ENCODE measurements at places on chromosomes 2 and 18.

GRCh38 chr2:102704531-102704930 lies 57.3 kb upstream of the TMEM182 start:
- no peak for DNase-seq

DNA sequence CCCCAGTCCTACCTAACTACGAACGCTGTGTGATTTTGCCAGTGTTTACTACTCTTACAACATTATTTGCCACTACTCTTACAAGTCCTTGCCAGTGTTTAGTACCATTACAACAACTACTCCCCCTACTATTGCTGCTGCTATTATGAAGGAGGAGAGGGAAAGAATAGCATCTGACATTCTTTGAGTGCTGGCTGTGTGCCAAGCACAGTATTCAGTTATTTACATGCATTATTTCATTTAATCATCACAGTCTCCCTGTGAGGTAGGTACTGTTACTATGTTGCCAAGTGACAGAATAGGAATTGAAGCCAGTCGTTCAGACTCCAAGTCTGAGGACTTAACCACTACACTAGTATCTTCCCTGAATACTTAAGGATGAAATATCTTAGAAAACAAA lies 185.9 kb upstream of the FOSL2 start:
- DNase-seq: no peak

- no peak for DNase-seq
Observed at GRCh38 chr2:159138642-159139182, 147.8 kb downstream of the WDSUB1 start.

- no peak for DNase-seq
Observed at GRCh38 chr2:129233166-129233565, 746.3 kb upstream of the RAB6C start.

GRCh38 chr2:86704459-86704971 lies 15.6 kb upstream of the RMND5A start:
- DNase-seq: no peak

DNA sequence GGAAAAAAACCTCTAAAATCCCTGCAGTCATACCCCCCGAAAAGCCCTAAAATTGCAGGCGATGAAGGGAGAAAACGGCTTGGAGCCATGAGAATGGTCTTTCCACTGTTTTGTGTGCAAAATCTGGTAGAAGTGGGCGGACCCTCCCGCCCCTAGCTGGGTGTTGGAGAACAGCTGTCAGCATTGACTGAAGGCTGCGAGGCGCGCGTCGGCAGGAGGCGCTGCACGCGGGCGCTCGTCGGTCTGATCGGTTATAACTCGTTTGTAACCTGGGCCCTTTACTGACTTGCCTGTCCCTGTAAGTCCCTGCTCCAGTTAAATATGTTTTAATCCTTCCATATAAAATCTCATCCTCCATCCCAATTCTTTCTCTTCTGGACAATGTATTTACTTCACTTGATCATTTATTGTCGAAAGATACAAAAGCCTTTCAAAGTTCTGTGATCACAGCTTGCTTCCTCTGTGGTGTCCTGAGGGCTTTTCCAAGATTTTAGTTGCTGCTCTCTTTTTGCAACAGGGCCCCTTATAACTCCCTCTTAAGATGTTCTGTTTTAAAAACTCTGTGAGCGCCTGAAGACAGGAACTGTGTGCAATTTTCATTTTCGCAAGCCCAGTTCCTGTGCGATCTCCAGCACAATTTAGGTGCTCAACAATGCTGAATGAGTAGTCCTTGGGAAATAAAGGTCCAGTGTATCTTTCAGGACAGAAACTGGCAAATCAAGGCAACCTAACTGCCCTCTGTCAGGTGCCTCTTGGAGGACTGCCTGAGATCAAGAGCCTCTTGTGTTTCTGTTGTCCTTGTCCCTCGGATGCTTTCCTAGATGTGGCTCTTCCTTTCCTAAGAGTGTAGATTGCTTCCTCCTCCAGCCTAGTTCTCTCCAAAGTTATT lies 918 bp upstream of the HNRNPLL start:
- DNase-seq: peak; percentile 77

GRCh38 chr2:237199577-237199976 lies 113.9 kb downstream of the COPS8 start:
- DNase-seq: no peak

DNA sequence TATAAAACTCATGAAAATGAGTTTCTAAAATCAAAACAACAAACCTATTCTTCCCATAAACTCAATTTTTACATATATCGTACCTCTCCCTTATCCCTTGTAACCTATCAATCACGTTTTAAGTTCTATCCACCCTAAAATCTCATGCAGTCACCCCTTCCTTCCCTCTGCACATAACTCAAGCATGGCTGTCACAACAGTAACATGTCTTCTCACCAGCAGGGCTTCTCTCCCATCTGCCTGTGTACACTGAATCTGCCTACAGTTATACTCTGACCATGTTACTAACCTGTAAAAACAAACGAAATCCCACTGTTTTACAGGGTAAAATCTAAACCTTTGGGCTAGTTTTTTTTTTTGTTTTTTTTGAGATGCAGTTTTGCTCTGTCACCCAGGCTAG lies 68.2 kb downstream of the MAP4K3 start:
- DNase-seq: no peak

GRCh38 chr2:241081643-241082340 lies 20.3 kb downstream of the MTERF4 start:
- DNase-seq: no peak

GRCh38 chr2:226794751-226795171 lies 4.9 kb downstream of the IRS1 start:
- no peak for DNase-seq

DNA sequence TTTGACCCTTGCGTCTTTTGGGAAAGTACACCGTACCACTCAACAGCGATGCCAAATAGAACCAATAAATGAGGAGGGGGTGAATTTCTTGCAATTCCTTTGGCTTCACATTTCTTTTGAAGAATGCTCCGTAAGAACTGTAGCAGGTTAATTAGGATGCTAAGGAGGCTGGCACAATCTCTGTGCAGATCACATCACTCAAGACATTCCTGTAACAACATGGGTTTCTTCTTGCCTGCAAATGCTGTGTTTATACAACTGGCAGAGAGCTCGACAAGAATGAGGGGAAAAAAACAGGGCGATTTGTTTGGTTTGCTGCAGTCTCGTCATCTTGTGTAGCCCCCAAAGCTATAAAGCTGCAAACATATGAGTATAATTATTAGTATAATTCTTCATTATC lies 424.8 kb upstream of the DCC start:
- DNase-seq: no peak

GRCh38 chr2:238260883-238261282 lies 21.0 kb upstream of the HES6 start:
- no peak for DNase-seq

DNA sequence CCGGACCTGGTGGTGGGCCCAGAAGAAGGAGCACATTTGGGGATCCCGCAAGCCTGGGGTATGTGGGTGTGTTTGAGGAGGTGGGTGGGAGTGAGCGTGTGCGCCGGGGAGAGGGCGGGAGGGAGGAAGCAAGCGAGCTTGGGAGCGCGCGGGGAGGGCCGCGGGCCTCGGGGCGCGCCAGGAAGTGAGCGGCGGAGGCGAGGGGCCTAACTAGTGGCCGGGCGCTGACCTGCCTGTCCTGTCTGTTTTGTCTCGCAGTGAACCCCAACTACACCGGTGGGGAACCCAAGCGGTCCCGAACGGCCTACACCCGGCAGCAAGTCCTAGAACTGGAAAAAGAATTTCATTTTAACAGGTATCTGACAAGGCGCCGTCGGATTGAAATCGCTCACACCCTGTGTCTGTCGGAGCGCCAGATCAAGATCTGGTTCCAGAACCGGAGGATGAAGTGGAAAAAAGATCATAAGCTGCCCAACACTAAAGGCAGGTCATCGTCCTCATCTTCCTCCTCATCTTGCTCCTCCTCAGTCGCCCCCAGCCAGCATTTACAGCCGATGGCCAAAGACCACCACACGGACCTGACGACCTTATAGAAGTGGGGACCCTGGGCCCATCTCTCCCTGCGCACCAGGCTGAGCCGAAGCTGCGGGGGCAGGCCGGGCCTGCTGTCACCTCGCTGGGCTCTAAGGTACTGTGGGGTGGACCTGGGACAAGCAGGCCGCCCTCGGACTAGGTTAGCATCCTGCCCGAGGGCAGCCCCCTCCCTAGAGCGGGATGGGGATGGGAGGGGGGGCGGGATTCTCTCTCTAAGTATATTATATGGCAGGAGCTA lies 1.2 kb downstream of the HOXD4 start:
- no peak for DNase-seq

DNA sequence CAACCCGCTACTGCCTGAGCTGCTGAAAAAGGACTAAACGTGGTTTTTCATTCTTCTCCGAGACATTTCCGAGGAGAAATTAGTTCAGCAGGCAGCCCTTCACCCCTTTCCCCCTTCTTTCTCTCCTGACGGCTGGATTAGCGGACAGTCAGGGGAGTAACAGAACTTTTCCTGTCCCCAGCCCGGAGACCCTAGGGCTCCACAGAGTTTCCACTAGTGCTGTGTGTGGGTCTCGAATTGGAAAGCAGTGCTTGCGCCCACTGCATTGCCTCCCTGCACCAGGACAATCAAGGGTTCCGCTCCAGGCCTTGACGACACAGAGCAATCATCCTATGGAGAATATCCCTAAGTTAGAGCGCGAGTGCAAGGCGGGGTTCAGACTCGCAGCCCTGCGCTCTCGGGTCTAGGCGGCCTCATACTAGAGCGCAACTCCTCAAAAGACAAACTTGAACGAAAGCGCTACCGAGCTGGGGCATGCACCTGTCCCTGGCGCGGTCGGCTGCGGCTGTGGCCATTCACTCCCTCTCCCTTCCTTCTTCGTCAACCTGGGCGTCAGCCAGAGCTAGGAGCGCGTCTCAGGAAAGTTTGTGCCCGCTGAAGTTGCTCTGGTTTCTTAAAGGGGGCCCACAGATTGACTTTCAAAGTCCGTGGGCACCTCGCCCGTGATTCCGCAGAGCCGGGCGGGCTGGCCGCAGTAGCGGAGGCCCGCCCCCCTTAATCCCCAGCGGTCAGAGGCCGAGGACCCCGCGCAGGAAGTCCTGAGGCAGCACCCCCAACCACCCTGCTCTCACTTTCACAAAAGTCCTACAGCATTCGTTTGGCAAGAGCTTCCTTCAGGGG lies 801 bp downstream of the OSR1 start:
- no peak for DNase-seq

GRCh38 chr2:219511547-219512325 lies 2.5 kb upstream of the ASIC4 start:
- DNase-seq: no peak

- DNase-seq: no peak
Observed at GRCh38 chr2:236319036-236319435, 54.8 kb upstream of the ASB18 start.

GRCh38 chr18:45628979-45629958 lies 14.0 kb downstream of the SLC14A2 start:
- no peak for DNase-seq

GRCh38 chr2:154238252-154238651 lies 366.5 kb downstream of the GALNT13 start:
- no peak for DNase-seq

DNA sequence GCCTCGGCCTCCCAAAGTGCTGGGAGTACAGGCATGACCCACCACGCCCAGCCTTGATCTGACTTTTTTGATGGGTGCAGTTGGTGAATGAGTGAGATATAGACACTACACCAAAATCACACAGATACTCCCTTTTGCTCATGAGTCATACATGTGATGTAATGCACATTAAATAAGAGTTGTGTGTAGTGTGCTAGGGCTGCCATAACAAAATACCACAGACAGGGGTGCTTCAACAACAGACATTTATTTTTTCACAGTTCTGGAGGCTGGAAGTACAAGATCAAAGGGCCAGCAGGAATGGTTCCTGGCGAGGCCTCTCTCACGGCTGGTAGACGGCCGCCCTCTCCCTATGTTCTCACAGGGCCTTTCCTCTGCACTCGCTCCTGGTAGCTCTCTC lies 46.6 kb downstream of the GBX2 start:
- DNase-seq: no peak

GRCh38 chr2:43051338-43051737 lies 175.1 kb downstream of the ZFP36L2 start:
- no peak for DNase-seq

DNA sequence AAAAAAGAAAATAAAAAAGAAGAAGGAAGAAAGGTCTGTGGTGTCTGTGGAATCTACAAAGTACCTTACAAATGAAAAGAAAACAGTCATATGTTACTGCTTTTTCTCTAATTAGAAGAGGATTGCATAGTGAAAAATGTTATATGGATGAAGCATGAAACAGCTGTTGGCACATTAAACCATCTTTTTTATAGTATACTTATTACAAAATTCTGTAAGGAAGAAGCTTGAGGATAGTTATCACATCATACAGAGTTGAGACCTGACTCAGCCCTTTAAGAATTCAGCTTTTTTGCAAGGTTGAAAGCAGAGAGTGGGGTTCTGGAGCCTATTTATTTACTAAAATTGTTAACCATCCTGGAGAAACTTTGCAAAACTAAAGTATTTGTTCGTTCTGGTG lies 222.7 kb downstream of the PHLPP1 start:
- DNase-seq: no peak

DNA sequence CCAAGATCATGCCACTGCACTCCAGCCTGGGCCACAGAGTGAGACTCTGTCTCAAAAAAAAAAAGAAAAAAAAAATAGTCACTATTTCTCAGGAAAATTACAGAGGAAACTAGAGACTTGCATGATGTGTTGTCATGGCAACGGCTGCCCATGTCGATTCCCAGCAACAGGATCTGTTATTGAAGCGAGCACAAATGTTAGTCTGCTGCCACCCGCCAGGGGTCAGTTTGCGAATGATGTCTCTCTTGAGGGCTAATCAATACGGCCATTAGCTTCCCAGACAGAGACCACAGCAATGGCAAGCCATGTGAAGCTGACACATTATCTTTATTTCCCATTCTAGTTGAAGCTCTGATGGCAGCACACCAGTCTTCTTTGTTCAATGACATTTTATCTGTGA lies 32.4 kb upstream of the ACYP2 start:
- DNase-seq: no peak

DNA sequence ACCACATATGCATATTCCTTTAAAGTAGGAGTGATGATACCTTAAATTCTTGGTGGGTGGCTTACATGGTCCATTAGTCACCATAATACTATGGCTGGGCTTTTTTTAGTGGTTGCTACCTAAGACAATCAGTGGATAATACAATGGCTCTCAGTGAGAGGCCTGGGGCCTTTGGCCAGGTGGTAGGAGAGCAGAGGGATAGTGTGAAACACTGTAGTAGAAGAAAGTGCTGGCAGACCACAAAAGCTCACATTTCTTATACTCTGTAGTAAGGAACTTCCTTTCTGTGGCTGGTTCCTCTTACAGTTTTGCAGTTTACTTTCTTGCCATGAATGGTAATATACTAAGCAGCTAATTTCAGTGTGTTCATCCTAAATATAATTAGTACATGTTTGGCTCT lies 583.5 kb downstream of the XIRP2 start:
- DNase-seq: no peak

- no peak for DNase-seq
Observed at GRCh38 chr2:20095469-20095868, 44.0 kb upstream of the LAPTM4A start.
